ENCODE measurements at places on chromosomes 3 and 15. TPM values are rescaled to one million over a fixed set of nuclear protein-coding genes. Genes with fewer than 3 reads are reported as not detected.

Gene ARPP21
- not detected for total RNA-seq

Gene UNC13C
- not detected for total RNA-seq

Gene ANKUB1
- total RNA-seq = not detected

Gene SELENOK
- total RNA-seq = 21.3 TPM

Gene P3H2
- total RNA-seq = 4.6 TPM

Gene NUP210
- 0.33 TPM for total RNA-seq

Gene MYRIP
- under 0.01 TPM for total RNA-seq

Gene FGF7
- 488 TPM for total RNA-seq

GRCh38 chr15:96362755-96363651 lies 32.5 kb downstream of the NR2F2 start:
- no peak for DNase-seq

DNA sequence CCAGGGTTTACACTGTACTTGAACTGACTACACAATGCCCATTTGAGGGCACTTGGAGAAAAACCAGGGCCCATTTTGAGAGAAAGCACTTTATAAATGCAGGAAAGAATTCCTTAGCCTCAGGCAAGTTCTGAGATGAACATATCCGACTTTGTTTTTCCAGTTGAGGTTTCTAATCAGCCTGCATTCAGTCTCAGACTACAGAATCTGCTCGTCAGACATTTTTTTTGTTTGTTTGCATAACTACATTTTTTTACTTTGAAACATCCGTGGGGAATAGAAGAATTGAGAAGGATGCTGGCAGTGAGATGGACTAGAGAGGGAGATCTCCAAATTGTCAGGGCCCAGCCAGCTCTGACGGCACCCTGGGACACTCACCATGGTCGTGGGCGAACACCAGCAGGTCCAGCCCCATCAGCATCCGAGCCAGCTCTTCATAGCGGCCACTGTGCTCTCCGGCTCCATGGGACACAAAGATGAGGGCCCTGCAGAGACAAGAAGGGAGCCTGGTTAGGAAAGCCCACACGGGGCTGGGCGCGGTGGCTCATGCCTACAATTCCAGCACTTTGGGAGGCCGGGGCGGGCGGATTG lies 40.8 kb downstream of the MGLL start:
- DNase-seq = peak; percentile 49

DNA sequence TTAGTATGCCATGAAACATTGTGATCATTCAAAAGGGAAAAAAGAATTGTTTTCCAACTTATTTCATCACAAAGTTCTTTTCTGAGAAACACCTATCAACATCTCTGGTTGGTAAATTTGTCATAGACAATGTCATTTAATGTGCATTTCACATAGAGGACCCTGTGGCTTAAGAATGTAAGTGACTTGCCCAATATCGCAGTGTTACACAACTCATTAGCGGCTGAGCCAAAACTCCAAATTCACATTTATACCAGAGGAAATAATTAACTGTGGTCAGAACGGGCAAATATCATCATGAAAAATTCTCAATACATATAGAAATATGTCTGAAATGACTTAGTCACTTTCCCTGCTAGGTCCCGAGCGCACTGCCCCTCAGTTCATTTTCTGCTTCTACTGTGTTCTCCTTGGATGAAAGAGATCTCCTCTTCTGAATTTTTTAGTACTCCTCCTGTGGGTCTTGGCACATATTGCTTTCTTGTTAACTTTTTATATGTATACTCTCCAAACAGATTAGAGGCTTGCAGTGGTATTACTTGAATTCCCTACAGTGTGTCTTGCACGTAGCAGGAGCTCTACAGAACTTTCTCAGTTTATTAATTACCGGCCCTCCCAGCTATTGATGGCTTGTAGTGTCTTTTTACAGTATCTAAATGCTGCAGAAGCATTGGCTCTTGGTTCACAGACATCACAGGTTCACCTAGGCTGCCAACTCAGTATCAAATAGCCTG lies 33.1 kb downstream of the PTX3 start:
- no peak for DNase-seq

- DNase-seq = no peak
Measured at GRCh38 chr3:138325990-138326389, 3.7 kb downstream of the NME9 start.

DNA sequence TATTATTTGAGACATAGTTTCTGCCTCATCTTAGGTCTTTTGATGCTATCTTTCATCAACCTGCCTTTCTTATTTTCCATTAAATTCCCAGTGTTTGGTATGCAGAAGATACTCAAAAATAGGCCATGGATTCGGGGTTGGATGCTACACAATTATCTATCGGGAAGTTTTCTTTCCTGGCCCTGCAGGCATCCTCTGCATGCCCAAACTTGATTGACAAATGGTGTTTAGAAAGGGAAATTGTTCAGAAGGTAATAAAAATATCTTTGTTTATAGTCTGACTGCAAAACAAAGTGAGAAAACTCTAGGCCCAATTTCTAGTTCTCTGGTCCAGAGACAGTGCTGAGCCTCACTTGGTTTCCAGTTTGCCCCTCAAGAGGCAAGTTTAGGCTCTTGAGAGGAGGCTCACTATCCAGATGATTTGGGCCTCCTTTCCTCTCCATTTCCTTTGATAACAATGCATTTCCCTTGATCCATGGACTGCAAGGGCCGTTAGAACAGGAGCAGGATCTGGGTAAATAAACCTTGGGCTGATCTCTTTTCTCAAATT lies 157.1 kb upstream of the DPH6 start:
- DNase-seq = no peak

DNA sequence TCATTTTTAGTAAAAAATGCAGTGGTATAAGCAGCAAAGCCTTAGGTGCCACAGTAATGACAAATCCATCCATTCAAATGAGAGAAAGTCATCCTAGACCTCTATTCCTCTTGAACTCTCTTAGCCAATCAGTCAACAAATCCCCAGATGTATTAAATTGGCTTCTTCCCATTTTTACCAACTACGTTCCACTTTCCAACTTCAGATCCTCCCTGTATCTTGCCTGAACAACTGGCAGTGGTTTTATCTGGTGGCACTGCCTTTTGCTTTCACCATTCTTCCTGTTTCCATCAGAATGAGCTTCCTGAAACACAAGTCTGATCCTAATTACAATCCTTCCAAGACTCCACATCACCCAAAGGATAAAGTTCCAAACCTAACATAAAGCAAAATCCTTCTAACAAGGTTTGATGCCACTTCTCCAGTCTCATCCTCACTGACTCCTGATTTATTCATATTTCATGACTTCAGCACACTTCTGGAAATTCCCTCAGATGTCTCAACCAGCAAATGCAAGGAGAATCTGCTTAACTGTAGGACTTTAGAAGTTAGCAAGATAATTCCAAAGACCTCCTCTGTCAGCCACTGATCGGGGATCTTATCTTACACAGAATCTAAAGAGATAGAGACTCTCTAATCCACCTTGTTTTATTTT lies 69.8 kb upstream of the SLC4A7 start:
- no peak for DNase-seq

DNA sequence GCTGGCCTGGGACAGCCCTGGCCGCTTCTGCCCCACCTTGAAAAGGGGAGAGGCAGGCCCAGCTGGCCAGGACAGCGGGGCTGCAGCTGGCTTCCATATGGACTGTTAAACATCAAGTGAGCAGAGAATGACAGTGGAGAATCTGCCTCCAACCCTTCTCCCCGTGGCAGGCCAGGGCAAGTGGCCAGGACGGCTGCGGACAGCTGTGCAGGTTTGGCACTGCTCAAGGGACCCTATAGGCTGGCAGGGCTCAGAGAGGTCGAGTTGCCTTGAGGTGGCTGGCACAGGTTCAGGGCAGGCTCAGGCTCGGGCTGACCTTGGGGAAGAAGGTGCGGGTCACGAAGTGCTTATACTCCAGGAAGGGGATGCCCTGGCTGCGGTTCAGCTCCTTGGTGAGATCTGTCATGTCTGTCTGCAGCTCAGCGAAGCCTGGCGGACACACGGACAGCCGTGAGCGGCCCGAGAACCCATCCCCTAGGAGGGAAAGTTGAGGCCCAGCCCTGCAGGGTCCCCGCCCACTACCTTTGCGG lies 24.3 kb downstream of the H1-8 start:
- peak; percentile 51 for DNase-seq

GRCh38 chr15:74402873-74403587 lies 30.7 kb downstream of the SEMA7A start:
- DNase-seq = no peak

DNA sequence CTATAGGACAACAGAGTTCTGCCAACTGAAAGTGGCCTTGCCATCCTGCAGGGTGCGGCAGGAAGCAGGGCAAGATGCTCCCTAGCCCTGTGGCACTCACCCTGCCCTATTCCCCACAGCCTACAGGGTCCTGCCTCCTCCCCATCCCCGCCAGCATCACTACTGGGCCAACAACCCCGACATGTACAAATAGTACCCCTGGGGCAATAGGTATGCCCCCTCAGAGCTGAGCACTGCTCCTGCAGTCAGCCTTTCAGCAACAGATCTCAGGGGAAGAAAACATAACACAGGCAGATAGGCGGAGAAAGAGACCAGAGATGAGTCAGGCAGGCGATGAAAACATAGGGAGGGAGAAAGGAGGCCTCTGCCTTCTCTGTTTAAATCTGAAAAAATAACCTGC lies 74.7 kb downstream of the XXYLT1 start:
- peak; percentile 63 for DNase-seq

DNA sequence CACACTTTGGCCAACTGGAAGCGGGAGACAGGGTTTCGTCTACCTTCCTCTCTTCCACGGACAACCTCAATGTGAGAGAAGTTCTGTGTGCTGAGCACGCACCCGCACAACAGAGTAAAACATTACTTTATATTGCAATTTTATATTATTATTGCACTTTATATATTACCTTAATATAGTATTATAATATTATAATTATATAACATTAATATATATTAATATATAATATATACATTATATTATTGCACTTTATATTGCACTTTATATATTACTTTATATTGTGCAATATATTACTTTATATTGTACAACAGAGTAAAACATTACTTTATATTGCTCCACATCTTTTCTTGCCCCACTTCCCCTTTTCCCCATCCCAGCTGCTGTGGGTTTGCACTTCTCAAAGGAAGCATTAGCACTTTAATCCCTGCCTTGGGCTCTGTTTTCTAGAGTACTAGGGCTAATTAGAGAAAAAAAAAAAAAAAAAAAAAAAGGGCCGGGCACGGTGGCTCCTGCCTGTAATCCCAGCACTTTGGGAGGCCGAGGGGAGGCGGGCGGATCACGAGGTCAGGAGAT lies 76.4 kb upstream of the SLC4A7 start:
- no peak for DNase-seq

- peak; percentile 72 for DNase-seq
Measured at GRCh38 chr15:91508633-91509032, 344.9 kb upstream of the SLCO3A1 start.

DNA sequence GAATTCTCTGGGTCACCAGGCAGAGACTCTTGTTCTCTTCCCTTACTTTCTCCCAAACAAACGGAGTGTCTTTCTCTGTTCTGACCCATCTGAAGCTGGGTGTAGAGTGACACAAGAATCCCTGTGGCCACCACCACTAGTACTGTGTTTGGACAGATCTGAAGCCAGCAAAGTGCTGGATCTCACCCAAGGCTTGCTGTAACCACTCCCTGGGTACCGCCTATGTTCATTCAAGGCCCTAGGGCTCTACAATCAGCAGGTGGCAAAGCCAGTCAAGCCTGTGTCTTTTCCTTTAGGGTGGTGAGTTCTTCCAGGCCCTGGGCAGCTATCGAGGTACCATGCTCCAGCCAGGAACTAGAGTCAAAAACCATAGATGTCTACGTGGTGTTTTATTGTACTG lies 149.2 kb upstream of the CTNNB1 start:
- DNase-seq = no peak

- DNase-seq = no peak
Measured at GRCh38 chr3:105187344-105187743, 179.4 kb upstream of the ALCAM start.

DNA sequence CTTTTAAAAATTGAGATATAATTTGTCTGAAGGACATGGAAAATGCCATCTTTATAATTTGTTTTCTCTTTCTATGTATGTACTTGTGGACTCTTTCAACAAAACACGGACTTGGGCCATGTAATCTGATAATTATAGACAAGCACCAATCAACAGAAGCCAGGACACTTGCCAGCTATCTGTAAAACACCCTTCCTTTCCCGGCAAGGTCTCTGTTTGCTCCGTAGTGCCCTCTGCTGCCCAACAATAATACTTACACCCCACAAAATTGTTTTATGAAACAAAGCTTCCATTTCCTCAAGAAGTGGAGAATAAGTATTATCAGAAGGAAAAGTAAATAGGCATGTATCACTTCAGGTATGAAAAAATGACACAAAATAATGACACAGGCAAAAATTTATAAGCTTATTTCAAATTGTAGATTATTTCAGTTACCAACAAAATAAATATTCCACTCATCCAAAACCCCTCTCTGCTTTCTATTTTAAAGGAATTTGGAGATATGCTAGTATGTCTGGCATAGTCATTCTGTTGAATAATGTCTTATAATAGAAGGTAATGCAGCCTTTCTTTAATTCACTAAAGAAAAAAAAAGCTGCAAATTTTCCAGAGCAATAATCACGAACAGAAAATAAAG lies 32.8 kb downstream of the MYH15 start:
- peak; percentile 64 for DNase-seq

- DNase-seq = no peak
Measured at GRCh38 chr3:168091941-168092340, 3.8 kb downstream of the GOLIM4 start.

GRCh38 chr3:179265875-179266274 lies 15.0 kb upstream of the KCNMB3 start:
- DNase-seq = no peak

DNA sequence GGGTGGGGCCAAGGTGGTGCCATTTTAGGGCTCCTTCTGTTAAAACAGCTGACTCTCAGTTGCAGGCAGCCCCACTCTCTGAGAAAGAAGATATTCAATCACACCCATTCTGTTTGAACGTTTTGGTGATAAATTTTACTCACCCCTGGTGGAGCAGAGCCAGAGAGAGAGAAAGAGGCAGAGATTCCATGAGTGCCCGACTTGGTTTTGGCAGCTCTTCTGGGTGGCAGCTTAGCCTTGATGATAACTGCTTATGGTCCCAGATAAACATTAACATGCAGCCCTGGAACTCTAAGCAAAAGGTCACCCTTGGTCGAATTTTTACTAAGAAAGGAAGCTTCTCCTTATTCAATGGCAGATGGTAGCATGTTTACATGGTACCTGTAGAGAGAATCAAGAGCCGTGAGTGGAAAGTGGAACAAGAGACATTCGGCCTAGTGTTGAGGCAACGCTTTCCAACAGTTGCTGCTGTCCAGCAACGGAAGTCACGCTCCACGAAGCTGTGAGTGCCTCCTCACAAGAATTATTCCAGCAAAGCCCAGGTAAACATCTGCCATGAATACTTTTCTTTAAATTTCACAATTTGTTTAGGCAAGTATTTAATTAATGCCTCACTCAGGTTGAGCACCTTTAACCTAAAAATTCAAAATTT lies 530.6 kb upstream of the ROBO2 start:
- no peak for DNase-seq

GRCh38 chr3:113914646-113915045 lies 33.2 kb upstream of the ZDHHC23 start:
- peak; percentile 75 for DNase-seq
